ENCODE measurements at places on chromosomes 7 and 10.

- no peak for DNase-seq
Observed at GRCh38 chr7:90838799-90839198, 242.7 kb downstream of the CDK14 start.

DNA sequence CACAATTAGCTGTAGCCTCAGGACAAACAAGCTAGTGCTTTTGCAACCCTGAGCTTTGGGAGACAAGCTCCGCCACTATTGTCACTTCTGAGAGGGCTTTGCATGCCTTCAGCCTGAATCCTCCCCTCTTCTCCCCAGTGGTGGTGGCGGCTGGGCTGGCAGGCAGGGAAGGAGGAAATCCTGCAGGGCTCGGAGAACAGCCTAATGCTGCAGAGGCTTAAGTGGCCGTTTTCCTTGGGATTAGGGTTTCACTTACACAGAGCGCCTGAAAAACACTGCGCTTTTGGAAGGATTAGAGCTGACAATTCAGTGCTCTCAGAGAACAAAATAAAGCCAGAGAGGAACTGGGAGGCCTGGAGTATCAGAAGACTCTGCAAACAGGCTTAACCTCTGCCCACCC is 71.3 kb downstream of the PAX2 start:
- DNase-seq, result no peak

- DNase-seq, result no peak
Observed at GRCh38 chr7:54339073-54339472, 203.1 kb upstream of the VSTM2A start.

DNA sequence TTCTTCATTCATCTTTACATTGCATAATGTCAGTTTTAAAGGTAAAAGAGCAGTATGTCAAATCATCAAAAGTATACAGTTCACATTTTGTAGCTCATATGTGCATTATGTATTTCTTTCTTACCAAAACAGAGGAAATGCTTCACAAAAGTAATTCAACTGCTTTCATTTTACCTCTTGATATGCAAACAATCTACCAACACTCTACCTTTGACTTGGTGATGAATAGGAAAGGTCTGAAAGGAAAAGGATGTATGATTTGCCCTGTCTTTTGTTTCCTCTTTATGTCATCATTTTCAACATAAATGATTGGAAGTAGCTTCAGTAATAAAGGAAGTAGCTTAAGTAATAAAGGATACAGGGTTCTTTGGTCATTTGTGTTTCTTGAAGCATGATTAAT is 846.7 kb downstream of the NXPH1 start:
- DNase-seq, result no peak

DNA sequence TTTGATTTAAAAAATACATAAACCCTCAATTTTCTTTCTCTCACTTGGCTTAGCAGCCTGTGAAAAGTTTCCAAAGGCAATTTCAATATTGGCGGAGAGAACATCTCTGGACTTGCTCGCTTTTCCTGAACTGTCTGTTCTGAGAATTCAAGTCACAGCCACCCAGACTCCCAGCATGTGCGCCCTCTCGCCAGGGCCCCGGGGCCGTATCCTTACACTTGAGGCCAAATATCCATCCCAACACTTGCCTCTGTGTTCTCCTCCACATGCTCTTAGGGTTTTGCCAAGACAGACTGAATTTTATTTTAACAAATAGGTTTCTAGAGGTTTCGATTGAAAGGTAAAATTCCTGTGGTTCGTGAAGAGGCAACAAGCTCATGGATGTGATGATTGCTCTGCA is 111.5 kb upstream of the GPR26 start:
- no peak for DNase-seq

GRCh38 chr10:132417257-132417910 is 20.4 kb downstream of the PWWP2B start:
- DNase-seq, result no peak

- no peak for DNase-seq
Observed at GRCh38 chr7:114930107-114930661, 8.3 kb downstream of the MDFIC start.

DNA sequence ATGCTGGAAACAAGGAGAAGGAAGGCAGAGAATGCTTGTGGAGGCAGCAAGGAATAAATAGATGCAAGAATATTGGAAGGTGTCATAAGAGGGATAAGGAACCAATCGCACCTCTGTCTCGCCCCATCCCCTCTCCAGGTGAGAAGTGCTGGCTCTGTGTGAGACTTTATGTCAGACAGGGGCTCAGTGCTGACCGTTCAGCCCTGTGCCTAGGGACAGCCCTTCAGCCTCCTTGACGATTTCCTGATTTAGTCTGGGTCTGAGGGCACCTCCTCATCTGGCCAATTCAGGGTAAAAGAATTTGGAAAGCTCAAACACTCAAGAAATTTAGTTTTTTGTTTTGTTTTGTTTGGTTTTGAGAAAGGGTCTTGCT is 54.9 kb downstream of the FAM241B start:
- no peak for DNase-seq

DNA sequence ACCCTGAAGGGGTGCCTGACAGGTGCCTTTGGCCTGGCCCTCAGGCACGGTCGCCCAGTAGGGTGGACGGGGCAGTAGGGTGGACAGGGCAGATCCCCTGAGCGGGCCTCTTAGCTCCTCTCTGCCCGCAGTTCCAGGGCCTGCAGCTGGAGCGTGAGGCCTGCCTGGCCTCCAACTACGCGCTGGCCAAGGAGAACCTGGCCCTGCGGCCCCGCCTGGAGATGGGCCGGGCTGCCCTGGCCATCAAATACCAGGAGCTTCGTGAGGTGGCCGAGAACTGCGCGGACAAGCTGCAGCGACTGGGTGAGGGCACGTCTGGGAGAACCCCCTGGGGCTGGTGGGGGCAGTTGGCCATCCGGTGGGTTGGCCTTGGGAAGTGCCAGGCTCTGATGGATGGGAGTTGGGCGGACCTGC is 1.7 kb downstream of the VPS37D start:
- no peak for DNase-seq

DNA sequence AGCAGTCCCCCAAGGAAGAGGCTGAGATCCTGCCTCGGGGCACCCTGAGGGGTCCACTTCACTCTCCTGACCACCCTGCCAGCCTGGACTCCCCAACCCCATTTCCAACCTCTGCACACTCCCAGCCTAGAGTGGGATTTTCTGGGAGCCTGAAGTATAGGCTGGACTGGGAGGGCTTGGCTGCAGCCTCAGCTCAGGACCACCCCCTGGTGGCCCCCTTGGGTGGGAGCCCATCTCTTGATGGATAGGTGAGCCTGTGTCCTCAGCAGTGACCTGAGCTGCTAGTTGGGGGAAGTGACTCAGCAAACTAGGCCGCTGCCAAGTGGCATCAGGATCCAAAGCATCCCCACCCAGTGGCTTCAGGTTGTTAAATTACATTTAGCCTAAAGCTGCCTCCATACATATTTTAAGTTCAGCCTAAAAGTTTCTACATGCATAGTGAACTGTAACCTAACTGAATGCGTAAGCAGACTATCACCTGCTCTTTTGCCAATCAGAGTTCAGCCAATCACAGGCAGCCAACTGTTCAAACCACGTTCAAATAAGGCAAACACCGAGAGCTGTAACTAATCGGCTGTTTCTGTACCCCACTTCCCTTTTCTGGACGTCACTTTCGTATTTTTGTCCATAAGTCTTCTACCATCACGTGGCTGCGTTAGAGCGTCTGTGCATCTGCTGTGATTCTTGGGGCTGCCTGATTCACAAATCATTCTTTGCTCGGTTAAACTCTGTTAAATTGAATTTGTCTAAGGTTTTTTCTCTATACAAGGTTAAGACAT is 144.0 kb downstream of the PLPP4 start:
- no peak for DNase-seq

GRCh38 chr10:79292891-79293746 is 54.1 kb upstream of the PPIF start:
- no peak for DNase-seq

DNA sequence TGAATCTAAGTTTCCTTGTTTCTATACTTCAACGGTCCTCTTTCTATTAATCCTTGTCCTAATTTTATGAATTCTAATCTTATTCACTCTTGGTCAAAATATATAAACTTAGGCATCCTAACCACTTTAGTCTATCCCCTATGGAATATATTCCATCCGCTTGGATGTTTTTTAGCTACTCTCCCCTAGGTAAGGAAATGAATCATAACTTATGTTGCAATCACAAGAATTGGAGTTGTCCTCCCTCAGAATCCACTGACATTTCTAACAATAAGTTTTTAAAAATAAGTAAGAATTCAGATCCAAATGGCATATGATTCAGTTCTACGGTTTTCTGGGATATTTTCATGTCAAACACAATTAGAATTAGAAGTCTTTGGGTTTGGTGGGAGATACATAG is 1081.6 kb downstream of the SORCS1 start:
- DNase-seq, result no peak

DNA sequence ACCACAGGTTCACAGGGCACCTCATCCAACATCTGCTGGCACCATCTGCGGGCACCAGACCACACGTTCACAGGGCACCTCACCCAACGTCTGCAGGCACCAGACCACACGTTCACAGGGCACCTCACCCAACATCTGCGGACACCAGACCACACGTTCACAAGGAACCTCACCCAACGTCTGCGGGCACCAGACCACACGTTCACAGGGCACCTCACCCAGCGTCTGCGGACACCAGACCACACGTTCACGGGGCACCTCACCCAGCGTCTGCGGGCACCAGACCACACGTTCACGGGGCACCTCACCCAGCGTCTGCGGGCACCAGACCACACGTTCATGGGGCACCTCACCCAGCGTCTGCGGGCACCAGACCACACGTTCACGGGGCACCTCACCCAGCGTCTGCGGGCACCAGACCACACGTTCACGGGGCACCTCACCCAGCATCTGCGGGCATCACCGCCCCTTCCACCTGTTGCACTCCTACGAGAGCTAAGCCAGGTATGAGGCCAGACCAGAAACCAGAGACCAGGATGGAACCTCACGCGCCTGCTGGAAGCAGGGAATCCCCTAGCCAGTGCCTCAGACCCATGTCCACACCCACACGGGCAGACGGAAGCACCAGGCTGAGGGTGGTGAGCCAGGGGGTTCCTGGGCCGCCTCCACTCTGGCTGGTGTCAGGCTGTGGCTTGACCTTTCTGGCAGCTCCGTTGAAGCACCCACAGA is 182.8 kb downstream of the MAD1L1 start:
- DNase-seq, result no peak

DNA sequence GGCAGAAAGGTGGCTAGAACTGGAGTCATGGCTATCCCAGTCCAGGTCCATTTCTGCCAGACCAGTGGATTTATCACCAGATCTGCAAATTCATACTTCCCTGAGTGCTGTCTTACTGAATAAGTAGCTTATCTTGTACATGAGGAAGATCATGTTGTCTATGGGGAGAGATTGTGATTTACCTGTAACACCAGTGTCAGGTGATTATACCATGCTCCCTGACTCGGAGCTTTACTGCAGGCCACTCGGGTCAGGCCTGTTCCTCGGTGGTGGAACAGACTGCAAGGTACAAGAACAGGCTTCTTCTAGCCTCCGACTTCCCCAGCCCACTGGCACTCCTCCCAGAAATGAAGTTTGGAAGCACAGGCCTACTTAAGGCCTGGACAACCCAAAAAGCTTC is 42.6 kb upstream of the DLG5 start:
- DNase-seq, result no peak

DNA sequence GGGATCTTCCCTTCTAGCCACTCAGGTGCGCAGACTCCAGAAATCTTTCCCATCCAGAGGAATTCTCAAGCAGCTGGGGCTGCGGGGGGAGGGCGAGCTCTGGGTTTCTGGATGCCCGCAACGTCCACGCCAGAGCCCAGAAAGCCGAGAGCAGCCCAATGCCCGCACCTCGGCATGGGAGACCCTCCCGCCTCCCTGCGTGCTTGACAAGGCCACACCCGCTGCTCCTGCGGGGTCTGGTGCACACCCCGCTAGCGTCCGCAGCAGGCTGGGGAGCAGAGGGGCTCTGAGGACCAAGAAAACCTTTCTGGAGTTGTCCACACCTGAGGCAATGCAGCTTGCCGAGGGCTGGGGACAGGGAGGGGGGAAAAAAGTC is 66.2 kb downstream of the SLC29A4 start:
- no peak for DNase-seq

DNA sequence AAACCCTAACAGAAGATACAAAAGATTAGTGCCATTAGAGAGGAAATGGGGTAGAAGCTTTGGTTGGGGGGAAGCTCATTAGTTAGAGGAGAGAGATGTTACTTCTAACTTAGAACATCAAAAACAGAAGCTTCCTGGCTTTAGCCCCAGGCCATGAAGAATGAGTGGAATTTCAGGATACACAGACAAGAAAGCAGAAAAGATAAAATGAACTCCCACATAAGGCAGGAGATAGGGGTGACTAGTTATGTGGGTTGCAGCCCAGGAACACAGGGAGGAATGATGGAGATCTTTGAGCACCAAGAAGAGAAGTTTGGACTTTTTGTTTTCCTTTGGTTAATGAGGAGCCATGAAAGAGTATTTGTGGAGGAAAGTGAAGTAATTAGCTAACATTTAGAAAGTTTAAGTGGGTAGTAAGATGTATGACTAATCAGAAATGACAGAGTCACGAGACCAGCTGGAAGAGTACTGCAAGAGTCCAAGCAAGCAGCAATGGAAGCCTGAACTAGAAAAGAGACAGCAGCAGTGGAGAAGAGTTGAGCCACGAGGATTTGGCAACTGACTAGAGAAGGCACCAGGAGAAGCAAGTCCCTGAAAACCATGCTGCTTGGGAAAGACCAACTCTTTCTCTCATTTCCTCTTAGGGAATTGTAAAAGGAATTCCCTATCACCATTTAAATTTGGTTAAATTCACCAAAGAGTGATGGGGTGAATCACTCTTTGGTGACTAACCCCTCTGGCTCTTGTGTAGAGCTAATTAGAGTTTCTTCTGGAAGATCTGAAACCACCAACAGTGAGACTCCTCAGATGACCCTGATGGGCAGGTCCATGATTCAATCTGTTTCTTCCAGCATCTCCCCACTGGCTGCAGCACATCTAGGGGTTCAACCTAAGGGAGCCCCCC is 131.9 kb downstream of the KCNMA1 start:
- no peak for DNase-seq

DNA sequence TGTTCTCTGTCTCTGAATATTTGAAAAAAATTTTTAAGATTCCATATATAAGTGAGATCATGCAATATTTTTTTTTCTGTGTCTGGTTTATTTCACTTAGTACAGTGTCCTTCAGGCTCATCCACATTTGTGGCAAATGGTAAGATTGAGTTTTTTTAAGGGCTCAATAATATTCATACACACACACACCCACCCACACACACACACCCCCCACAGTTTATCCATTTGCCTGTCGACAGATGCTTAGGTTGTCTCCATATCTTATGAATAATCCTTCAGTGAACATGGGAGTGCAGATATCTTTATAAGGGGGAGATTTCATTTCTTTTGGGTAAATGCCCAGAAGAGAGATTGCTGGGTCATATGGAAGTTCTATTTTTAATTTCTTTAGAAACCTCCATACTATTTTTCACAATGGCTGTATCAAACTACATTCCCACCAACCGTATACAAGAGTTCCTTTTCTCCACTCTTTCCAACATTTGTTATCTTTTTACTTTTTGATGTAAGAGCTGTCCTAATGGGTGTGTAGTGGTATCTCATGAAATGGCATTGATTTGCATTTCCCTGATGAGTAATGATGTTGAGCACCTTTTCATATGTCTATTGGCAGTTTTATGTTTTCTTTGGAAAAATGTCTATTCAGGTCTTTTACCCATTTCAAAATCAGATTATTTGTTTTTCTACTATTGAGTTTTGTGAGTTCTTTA is 35.0 kb downstream of the AUTS2 start:
- DNase-seq, result no peak

Data from stimulated activated CD8-positive, alpha-beta memory T cell treated with anti-CD3 and anti-CD28 coated beads, Interleukin-7, amount 100 ng/mL, for 4 hours (primary cell).